Progenitor cell of endocrine pancreas (in vitro differentiated cells): ENCODE measurements at places on chromosomes 7 and 10.

- H3K4me3 ChIP-seq, result no peak overlapping the region
- no peak overlapping the region for H3K27ac ChIP-seq
- H3K4me1 ChIP-seq, result no peaks in the 10 kb centered on the region
- H3K27me3 ChIP-seq, result no peaks in the 10 kb centered on the region
- peaks cover 28% of the 10 kb centered on the region for H3K36me3 ChIP-seq
- no peak for DNase-seq
Measured at GRCh38 chr10:101986624-101986971, 69.4 kb downstream of the ARMH3 start.

GRCh38 chr10:124214610-124215375, 121.4 kb upstream of the CHST15 start:
- no peaks in the 10 kb centered on the region for H3K36me3 ChIP-seq
- peaks cover 3% of the 10 kb centered on the region for H3K27me3 ChIP-seq
- H3K4me1 ChIP-seq, result no peaks in the 10 kb centered on the region
- H3K27ac ChIP-seq, result no peak overlapping the region
- H3K4me3 ChIP-seq, result no peak overlapping the region

GRCh38 chr10:7826971-7827370, 8.7 kb downstream of the TAF3 start:
- peaks cover 3% of the 10 kb centered on the region for H3K4me1 ChIP-seq
- DNase-seq, result no peak
- peaks cover 13% of the 10 kb centered on the region for H3K36me3 ChIP-seq
- no peaks in the 10 kb centered on the region for H3K27me3 ChIP-seq

- H3K4me1 ChIP-seq, result peaks cover 18% of the 10 kb centered on the region
- peaks cover 26% of the 10 kb centered on the region for H3K27me3 ChIP-seq
- H3K27ac ChIP-seq, result no peak overlapping the region
- no peak for DNase-seq
- peaks cover 2% of the 10 kb centered on the region for H3K36me3 ChIP-seq
Measured at GRCh38 chr10:113433711-113434110, 119.1 kb upstream of the HABP2 start.

DNA sequence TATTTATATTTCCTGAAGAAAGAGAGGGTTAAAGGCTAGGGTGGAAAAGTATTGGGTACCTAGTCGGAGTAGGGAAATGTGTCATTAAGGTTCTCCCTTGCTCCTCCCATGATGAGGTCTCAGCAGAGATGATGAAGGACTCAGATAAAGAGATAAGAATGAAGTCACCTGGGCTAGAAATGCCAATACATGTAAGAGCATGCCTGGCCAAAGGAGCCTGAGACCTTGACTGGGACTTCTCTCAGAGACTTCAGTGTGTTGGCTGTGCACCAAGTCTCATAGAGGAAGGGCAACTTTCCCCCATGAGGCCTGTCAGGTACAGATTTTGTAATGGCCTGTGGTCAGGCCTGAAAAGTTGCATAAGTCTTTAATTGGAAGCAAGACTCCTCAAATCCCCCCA, 361.0 kb upstream of the CDC14C start:
- DNase-seq, result no peak
- H3K27ac ChIP-seq, result no peak overlapping the region
- no peaks in the 10 kb centered on the region for H3K4me1 ChIP-seq
- no peak overlapping the region for H3K4me3 ChIP-seq
- H3K36me3 ChIP-seq, result no peaks in the 10 kb centered on the region

DNA sequence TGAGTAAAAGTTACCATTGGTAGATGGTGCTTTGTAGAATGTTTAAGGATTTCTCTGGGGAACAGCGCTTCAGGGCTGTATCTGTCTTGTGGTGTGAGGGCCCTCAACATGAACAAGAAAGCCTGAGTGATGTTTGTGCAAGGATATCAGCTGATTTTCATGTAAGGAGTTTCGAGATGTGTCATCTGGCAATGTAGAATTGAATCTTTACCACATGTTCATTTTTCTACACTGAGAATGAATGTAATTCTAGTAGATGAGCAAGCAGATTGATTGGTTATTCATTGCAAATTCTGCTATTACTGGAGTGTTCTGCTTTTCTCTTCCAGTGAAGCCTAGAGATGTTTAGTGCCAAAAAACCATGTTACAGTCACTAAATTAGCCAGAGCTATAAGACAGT, 87.7 kb downstream of the ST7 start:
- no peak overlapping the region for H3K27ac ChIP-seq
- H3K4me1 ChIP-seq, result peaks cover 2% of the 10 kb centered on the region
- no peak for DNase-seq
- no peaks in the 10 kb centered on the region for H3K27me3 ChIP-seq

GRCh38 chr7:35760143-35760745, 40.6 kb upstream of the SEPTIN7 start:
- H3K36me3 ChIP-seq, result no peaks in the 10 kb centered on the region
- peaks cover 56% of the 10 kb centered on the region for H3K4me1 ChIP-seq
- DNase-seq, result no peak
- no peak overlapping the region for H3K27ac ChIP-seq
- no peaks in the 10 kb centered on the region for H3K27me3 ChIP-seq

DNA sequence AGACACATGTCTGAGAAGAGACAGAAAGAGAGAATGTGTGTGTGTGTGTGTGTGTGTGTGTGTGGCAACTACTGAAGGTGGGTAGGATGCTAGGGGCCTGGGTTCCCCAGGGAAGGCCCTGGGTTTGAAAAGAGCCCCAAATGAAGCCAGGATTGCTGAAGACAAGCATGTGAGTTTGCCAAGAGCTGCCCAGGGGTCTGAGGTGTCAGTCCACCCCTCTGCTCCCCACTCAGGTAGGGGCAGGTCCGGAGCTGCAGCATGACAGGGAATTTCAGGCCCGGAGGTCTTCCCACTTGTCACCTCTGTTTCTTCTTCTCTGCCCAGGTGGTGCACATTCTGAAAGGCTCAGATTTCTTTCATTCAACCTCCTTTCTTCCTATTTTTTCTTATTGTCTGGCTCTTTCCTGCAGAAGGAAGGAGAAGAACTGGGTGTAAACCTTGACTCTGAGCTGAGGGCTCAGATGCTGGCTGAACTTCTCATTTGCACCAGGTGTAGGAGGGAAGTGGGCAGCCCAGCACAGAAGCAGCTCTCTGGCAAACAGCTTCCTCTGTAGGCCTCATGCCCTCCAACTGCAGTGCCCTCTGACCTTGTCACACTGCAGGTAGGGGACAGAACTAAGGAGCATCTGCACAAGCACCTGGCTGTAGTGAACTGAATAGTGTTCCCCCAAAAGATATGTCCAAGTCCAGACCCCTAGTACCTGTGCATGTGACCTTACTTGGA, 79.6 kb upstream of the LRRC4 start:
- H3K4me1 ChIP-seq, result no peaks in the 10 kb centered on the region
- no peak overlapping the region for H3K4me3 ChIP-seq
- H3K27me3 ChIP-seq, result peaks cover 51% of the 10 kb centered on the region
- H3K27ac ChIP-seq, result no peak overlapping the region

- H3K27me3 ChIP-seq, result no peaks in the 10 kb centered on the region
- no peaks in the 10 kb centered on the region for H3K36me3 ChIP-seq
- no peaks in the 10 kb centered on the region for H3K4me1 ChIP-seq
- no peak overlapping the region for H3K27ac ChIP-seq
Measured at GRCh38 chr7:96484091-96484490, 162.2 kb upstream of the SLC25A13 start.

DNA sequence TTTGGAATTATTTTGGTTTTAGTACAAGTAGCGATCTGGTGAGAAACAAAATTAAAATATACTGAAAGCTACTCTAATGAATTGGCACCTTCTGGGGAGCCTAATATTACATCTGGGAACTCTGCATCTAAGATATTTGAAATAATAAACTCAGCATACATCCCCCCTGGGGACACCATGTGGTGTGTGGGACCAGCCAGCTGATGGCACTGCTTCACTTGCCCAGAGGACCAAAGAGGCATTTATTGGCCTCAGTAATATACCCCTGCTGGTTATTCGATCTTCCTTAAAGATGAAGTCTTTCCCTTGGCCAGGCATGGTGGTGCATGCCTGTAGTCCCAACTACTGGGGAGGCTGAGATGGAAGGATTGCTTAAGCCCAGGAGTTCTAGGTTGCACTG, 195.1 kb upstream of the AUTS2 start:
- no peaks in the 10 kb centered on the region for H3K4me1 ChIP-seq
- H3K27ac ChIP-seq, result no peak overlapping the region
- no peak overlapping the region for H3K4me3 ChIP-seq
- H3K27me3 ChIP-seq, result peaks cover 5% of the 10 kb centered on the region
- H3K36me3 ChIP-seq, result no peaks in the 10 kb centered on the region

DNA sequence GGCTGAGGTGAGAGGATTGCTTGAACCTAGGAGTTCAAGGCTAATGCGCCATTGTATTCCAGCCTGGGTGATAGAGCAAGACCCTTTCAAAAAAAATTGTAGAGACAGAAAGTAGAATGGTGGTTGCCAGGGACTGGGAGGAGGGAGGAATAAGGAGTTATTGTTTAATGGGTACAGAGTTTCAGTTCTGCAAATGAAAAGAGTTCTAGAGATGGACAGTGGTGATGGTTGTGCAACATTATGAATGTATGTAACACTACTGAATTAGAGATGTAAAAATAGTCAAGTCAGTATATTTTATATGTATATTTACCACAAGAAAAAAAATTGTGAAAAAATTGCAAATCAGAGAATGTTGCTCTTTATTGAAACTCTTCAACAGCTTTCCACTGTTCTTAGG, 266.5 kb upstream of the NPY start:
- no peak overlapping the region for H3K4me3 ChIP-seq
- H3K27me3 ChIP-seq, result no peaks in the 10 kb centered on the region
- no peak overlapping the region for H3K27ac ChIP-seq
- no peak for DNase-seq

DNA sequence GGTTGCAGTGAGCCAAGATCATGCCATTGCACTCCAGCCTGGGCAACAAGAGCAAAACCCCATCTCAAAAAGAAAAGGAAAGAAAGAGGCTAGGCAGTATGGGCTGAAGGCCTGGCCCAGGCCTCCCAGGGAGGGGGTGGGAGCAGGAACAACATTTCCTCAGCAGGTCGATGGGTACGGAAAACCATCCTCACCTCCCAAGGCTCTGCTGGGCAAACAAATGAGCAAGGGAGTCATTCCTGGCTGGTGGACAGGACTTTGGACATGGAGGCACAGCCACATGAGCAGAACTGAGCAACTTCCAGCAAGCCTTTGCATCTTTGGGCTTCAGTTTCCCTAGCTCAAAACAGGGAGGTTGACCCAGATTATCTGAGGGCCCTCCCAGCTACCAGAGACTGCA, 13.0 kb downstream of the OGDHL start:
- no peaks in the 10 kb centered on the region for H3K4me1 ChIP-seq
- H3K27ac ChIP-seq, result no peak overlapping the region
- DNase-seq, result no peak
- H3K4me3 ChIP-seq, result no peak overlapping the region
- no peaks in the 10 kb centered on the region for H3K36me3 ChIP-seq

GRCh38 chr7:43234968-43235367, 122.5 kb downstream of the HECW1 start:
- H3K27ac ChIP-seq, result no peak overlapping the region
- DNase-seq, result no peak
- peaks cover 10% of the 10 kb centered on the region for H3K4me1 ChIP-seq
- no peaks in the 10 kb centered on the region for H3K36me3 ChIP-seq

DNA sequence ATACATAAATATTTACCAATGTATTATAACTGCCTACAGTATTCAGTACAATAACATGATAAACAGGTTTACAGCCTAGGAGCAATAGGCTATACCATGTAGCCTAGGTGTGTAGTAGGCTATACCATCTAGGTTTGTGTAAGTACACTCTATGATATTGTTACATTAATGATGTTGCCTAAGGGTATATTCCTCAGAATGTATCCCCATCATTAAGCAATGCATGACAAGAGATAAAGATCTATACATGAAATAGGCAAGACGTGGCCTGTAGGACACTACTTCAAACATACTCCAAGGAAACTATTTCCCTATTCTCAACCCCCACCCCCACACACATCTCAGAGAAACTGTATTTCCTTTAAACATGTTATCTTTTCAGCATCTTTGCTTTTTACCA, 15.3 kb upstream of the ADAM22 start:
- H3K27me3 ChIP-seq, result no peaks in the 10 kb centered on the region
- no peak overlapping the region for H3K4me3 ChIP-seq

- peaks cover 12% of the 10 kb centered on the region for H3K27me3 ChIP-seq
- H3K4me3 ChIP-seq, result no peak overlapping the region
- no peaks in the 10 kb centered on the region for H3K36me3 ChIP-seq
Measured at GRCh38 chr10:131570716-131571307, 259.3 kb upstream of the TCERG1L start.

- H3K27me3 ChIP-seq, result no peaks in the 10 kb centered on the region
- H3K4me1 ChIP-seq, result peaks cover 39% of the 10 kb centered on the region
- peak overlapping the region; percentile 74 for H3K27ac ChIP-seq
- DNase-seq, result no peak
- H3K36me3 ChIP-seq, result peaks cover 9% of the 10 kb centered on the region
Measured at GRCh38 chr10:80472234-80473095, 18.4 kb downstream of the TSPAN14 start.

DNA sequence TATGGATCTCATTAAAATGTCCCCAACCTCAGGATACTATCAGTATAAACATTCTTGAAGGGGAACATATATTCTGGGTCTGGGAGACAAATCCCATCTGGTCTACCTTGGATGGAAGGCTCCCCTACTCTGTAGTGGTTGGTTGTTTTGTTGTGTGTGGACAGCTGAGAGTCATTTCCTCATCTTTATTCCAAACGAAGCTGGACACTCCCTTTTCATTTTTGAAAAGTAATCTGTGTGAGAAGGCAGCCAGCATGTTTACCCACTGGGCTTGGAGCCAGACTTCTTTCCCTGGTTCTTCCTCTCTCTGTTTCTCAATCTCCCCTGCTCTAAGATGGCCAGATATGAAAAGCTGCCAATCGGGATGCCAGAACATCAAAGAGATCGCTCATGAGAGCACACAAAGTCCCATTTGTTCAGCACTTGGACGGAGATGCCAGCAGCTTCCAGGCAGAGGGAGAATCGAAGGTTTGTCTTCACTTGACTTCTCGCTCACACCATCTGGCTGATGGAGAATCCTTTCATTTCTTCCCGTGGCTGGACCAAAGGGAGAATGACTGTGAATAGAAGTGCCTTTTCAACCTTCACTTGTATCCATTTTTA, 108.1 kb upstream of the AGR3 start:
- no peaks in the 10 kb centered on the region for H3K4me1 ChIP-seq
- H3K36me3 ChIP-seq, result no peaks in the 10 kb centered on the region
- H3K27ac ChIP-seq, result peak overlapping the region; percentile 66
- no peak overlapping the region for H3K4me3 ChIP-seq

DNA sequence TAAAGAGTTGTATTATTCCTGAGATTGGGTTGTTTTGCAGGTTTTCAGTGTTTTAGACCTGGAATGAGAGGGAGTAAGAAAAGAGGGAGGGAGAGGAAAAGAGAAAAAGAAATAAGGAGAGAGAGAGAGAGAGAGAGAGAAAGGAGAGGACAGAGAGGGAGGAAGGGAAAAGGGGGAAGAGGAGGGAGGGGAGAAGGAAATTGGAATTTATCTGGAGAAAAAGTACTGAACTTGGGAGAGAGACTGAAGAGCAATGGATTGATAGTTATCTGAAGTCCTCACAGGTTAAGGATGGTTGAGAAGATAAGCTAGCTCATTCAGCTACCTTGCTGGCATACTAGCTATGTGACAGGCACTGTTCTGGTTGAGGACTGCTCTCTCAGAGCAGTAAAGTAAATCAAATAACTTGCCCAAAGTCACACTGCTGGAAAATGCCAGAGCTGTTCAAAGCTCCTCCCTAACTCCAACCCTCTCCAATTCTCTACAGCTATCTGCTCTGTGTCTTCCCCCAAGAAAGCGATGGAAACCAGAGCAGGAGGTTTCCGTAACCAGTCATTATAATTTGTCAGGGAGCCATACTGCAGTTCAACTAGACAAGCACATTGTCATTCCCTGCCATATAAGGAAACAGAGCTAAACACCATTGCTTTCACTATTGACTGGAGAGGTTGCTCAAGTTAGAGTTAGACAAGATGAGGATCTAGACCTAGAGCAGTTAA, 10.7 kb downstream of the CALD1 start:
- no peak for DNase-seq
- peak overlapping the region; percentile 3 for H3K27ac ChIP-seq
- H3K4me1 ChIP-seq, result peaks cover 6% of the 10 kb centered on the region
- H3K27me3 ChIP-seq, result no peaks in the 10 kb centered on the region
